Progenitor cell of endocrine pancreas (in vitro differentiated cells): ENCODE measurements at places on chromosomes 11 and 22. TPM values are rescaled to one million over a fixed set of nuclear protein-coding genes. Genes with fewer than 3 reads are reported as not detected.

DNA sequence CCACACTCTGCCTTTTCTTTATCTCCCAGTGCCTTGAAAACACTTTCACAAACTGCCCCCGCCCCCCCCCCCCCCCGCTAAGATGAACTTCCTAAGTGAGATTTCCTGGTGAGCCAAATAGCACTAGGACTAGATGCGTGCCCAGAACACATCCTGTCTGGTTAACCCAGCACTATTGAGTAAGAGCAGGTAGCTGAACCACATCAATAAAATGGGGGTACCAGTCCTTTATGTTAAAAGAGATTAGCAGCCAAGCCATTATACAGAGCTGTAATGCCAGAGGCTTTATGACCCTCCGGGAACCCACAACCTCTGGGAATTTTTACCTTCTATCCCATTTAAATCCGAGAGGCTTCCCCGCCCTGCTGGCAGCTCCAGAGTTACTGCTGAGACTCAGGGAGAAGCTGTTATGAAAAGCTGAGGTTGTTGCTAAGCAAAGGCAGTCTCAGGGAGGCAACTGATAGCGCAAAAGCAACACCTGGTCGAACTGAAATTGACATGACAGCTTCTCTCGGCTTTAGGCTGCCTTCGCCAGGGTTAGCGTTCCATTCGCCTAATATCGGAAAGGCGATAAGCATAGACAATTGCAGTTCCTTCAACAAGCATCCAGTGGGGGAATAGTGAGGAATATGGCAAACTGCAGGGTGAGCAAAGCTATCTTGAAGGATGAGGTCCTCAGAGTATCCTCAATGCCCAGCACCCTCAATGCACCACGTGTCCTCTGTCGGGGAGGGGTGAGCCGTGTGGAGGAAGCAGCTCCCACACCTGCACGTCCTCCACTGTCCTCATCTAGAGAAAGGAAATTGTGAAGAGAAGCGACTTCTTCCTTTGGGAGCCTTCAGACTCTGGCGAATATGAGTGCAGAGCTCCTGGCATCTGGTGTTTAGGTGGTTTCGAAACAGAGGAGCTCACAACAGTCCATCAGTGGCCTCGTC, 977.0 kb downstream of the NTM start:
- no peak overlapping the region for H3K27ac ChIP-seq
- peaks cover 56% of the 10 kb centered on the region for H3K27me3 ChIP-seq
- no peak for DNase-seq
- no peaks in the 10 kb centered on the region for H3K4me1 ChIP-seq
- no peak overlapping the region for H3K4me3 ChIP-seq

GRCh38 chr22:30282616-30283046, 6.7 kb downstream of the CASTOR1 start:
- H3K27ac ChIP-seq: no peak overlapping the region
- H3K4me1 ChIP-seq: peaks cover 2% of the 10 kb centered on the region
- no peak for DNase-seq

GRCh38 chr11:103903621-103904323, 132.7 kb upstream of the DDI1 start:
- DNase-seq: no peak
- no peak overlapping the region for H3K4me3 ChIP-seq

GRCh38 chr11:108672113-108672512, 7.2 kb downstream of the DDX10 start:
- no peaks in the 10 kb centered on the region for H3K27me3 ChIP-seq
- no peak for DNase-seq
- peaks cover 13% of the 10 kb centered on the region for H3K36me3 ChIP-seq
- H3K4me3 ChIP-seq: no peak overlapping the region

GRCh38 chr11:83831929-83832328, 545.8 kb upstream of the CCDC90B start:
- no peak overlapping the region for H3K27ac ChIP-seq
- DNase-seq: no peak
- H3K36me3 ChIP-seq: no peaks in the 10 kb centered on the region
- peaks cover 34% of the 10 kb centered on the region for H3K27me3 ChIP-seq
- H3K4me1 ChIP-seq: peaks cover 8% of the 10 kb centered on the region
- no peak overlapping the region for H3K4me3 ChIP-seq

GRCh38 chr22:46595545-46595944, 24.6 kb upstream of the GRAMD4 start:
- peak overlapping the region; percentile 77 for H3K27ac ChIP-seq
- H3K36me3 ChIP-seq: no peaks in the 10 kb centered on the region
- peaks cover 21% of the 10 kb centered on the region for H3K4me1 ChIP-seq
- no peak for DNase-seq
- H3K27me3 ChIP-seq: no peaks in the 10 kb centered on the region
- H3K4me3 ChIP-seq: no peak overlapping the region

DNA sequence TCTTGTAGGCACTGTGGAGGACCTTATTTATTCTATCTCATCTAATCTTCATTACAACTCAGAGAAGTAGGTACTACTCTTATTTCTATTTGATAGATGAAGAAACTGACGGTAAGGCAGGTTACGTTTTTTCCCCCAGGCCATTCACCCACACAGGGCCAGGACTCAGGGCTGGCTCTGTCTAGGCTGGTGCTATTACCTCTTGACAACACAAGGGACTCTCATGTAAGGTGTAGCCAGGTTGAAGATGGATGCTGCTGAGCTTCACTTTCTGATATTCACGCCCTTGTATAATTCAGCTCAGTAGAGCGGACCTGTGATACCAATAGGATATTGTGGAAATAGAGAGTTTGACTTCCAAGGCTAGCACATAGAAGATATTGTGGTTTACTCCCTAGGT, 413.1 kb upstream of the NARS2 start:
- H3K27me3 ChIP-seq: no peaks in the 10 kb centered on the region
- no peak for DNase-seq
- H3K4me1 ChIP-seq: peaks cover 5% of the 10 kb centered on the region

GRCh38 chr11:19242179-19242932, 1.6 kb upstream of the E2F8 start:
- H3K4me1 ChIP-seq: peaks cover 5% of the 10 kb centered on the region
- peaks cover 35% of the 10 kb centered on the region for H3K27me3 ChIP-seq
- peak; percentile 15 for DNase-seq
- peak overlapping the region; percentile 87 for H3K4me3 ChIP-seq
- peaks cover 3% of the 10 kb centered on the region for H3K36me3 ChIP-seq

DNA sequence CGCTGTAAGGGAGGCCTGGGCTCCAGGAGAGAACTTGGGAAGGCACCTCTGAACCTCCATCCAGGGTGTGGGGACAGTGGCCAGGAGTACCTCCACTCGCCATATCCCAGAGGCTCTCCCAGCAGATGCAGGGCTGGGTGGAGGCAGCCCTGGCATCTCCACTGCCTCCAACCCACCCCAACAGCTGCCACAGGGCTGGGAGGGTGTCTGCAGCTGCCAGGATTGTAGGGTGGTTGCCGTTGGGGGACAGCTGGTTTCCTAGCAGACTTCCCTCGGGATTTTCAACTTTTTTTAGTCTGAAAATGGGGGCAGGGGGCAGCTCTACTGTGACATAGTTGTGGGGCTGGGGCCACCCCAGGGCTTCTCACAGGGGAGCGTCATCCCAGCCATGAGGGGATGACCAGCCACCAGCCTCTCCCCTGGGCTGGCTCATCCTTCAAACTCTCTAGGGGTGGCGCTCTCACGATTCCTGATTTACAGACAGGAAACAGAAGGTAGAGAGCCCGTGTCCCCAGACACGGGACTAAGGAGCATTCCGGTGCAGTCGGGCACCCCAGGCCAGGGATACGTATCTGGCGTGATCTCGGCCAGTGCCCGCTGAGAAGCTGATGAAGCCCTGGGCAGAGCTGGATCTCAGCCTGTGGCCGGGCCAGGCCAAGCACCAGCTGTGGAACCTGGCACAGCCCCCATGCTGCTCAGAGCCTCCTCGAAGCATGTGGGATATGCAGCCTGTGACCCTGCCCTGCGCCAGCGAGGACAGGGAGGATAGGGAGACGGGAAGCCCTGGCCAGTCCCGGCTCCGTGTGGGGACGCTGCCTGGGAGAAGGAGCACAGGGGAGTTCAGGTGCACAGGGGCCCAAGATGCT, 9.9 kb downstream of the PRR5 start:
- peaks cover 1% of the 10 kb centered on the region for H3K36me3 ChIP-seq
- H3K27me3 ChIP-seq: no peaks in the 10 kb centered on the region
- H3K4me1 ChIP-seq: peaks cover 2% of the 10 kb centered on the region
- no peak overlapping the region for H3K27ac ChIP-seq
- DNase-seq: no peak

GRCh38 chr22:50150161-50151129, 20.1 kb upstream of the PANX2 start:
- H3K27me3 ChIP-seq: peaks cover 36% of the 10 kb centered on the region
- H3K4me3 ChIP-seq: no peak overlapping the region
- no peak overlapping the region for H3K27ac ChIP-seq
- H3K36me3 ChIP-seq: no peaks in the 10 kb centered on the region

DNA sequence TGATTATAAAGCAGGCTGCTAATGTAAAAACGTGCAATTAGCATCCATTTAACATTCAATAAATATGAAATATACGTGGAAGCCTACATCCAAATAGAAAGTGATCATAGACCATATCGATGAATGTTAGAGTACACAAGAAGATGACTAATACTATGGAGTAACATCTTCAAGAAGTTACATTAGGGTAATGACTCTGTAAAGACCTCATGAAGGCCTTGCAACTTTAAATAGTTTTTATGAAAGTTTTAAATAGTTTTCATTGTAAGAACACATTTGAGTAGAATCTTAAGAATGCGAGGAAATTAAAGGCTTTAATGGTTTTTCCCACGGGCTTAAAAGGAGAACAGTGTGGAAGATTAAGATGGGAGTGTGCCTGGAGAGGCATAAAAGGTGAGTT, 1.4 kb downstream of the TRIM34 start:
- H3K27me3 ChIP-seq: no peaks in the 10 kb centered on the region
- no peak for DNase-seq
- no peak overlapping the region for H3K4me3 ChIP-seq
- peaks cover 2% of the 10 kb centered on the region for H3K36me3 ChIP-seq
- no peak overlapping the region for H3K27ac ChIP-seq

- H3K4me3 ChIP-seq: no peak overlapping the region
- H3K27ac ChIP-seq: no peak overlapping the region
- H3K27me3 ChIP-seq: peaks cover 15% of the 10 kb centered on the region
Measured at GRCh38 chr11:131893103-131893890, 522.9 kb downstream of the NTM start.

DNA sequence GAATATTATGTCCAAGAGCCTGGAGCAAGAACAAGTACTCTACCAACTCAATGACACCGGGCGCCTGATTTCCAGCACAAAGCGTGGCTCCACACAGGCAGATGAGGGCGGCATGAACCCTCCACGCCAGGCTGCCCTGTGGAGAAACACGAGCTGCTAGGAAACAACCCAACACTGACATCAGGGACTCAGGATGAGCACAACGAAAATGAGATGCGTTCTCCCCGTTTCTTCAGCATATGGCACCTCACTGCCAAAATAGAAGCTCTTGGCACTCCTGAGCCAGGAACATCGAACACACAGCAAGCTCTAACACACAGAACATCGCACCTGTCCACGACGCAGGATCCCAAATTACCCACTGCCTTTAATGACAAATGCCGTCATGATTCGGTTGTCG, 68.3 kb downstream of the NCAPD3 start:
- H3K4me1 ChIP-seq: no peaks in the 10 kb centered on the region
- no peak overlapping the region for H3K4me3 ChIP-seq
- H3K27me3 ChIP-seq: no peaks in the 10 kb centered on the region

DNA sequence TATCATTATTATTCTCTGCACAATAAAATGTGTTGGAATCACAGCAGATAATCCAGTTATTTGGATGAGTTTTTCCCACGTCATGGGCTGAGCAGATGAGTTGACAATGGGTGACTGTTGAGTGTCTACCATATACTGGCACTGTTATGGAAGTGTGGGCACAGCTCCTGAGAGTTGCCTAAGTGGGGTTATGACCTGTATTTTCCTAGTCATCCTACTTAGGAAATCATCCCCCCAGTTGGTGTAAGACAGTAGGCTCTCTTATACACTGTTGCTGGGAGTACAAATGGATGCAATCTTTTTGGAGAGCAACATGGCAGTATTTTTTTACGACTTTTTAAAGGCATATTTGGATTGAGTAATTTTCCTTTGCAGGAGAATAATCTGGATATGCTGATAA, 66.4 kb downstream of the TRAF6 start:
- H3K36me3 ChIP-seq: no peaks in the 10 kb centered on the region
- H3K27me3 ChIP-seq: no peaks in the 10 kb centered on the region
- peaks cover 6% of the 10 kb centered on the region for H3K4me1 ChIP-seq
- H3K27ac ChIP-seq: no peak overlapping the region
- DNase-seq: no peak

- H3K4me3 ChIP-seq: no peak overlapping the region
- no peak for DNase-seq
- H3K27me3 ChIP-seq: no peaks in the 10 kb centered on the region
- H3K36me3 ChIP-seq: no peaks in the 10 kb centered on the region
- H3K27ac ChIP-seq: peak overlapping the region; percentile 13
- peaks cover 14% of the 10 kb centered on the region for H3K4me1 ChIP-seq
Measured at GRCh38 chr11:60371386-60371785, 6.9 kb upstream of the MS4A7 start.

DNA sequence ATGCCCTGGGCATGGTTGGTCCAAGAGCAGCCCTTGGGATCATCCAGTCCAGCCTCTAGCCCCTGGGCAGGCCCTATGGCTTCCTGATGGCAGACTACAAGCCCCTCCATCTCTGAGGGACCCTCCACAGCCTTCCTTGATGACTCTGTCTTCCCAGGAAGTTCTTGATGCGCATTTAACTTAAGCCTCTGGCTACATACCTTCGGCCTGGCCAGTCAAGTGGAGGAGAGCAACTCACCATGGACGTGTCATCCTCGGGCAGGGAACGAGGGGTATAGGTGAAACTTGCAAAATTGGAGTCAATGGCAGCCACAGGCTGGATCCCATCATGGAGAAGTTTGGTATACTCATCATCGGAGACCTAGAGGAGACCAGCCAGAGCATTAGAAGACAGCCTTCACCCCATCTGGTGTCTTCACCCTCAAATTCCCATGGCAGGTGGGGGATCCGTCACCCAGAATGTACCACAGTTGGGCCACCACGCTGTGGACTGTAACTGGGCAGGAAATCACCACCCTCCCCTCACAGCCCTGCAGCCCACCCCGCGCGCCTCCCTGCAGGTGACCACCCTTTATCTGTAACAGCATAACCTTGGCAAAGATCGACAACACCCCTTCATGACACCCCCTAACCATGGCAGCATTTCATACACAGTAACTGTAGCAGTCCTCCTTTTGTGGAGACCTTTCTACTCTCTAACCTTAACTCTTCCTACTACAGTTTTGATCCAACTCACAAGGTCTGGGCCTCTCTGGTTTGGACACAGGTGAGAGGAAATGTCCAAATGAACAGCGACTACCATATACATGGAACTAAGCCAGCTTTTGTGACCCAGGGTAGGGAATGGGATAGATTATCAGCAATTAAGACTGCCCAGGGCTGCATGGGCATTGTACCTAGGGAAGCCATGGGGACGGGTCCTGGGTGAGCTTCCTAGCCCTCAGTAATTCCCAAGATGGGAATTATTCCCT, 91.7 kb downstream of the PDE2A start:
- no peaks in the 10 kb centered on the region for H3K4me1 ChIP-seq
- no peak for DNase-seq
- no peak overlapping the region for H3K4me3 ChIP-seq
- H3K27me3 ChIP-seq: peaks cover 66% of the 10 kb centered on the region
- no peak overlapping the region for H3K27ac ChIP-seq
- H3K36me3 ChIP-seq: no peaks in the 10 kb centered on the region

The APOBEC3F gene
- total RNA-seq: 23.6 and 25.3 TPM in 2 replicates

The USP2 gene
- 5.1 and 6.3 TPM in 2 replicates for total RNA-seq

The MCHR1 gene
- 0.19 and 0.38 TPM in 2 replicates for total RNA-seq

The MMP11 gene
- total RNA-seq: 41.6 and 50.2 TPM in 2 replicates

The CRYBB1 gene
- total RNA-seq: not detected in 2 replicates

The KDM4E gene
- total RNA-seq: not detected in 2 replicates

The SHANK3 gene
- 6.9 and 7.5 TPM in 2 replicates for total RNA-seq

The CRYAB gene
- 1.2 TPM in 1 of 2 replicates, not detected in the other for total RNA-seq

The APLNR gene
- 0.12 TPM in 1 of 2 replicates, not detected in the other for total RNA-seq
